Thoracic aorta endothelial cell (primary cell): ENCODE measurements at places on chromosomes 4 and X. TPM values are rescaled to one million over a fixed set of nuclear protein-coding genes. Genes with fewer than 3 reads are reported as not detected.

TLR10 gene
- total RNA-seq, result not detected in 2 replicates

CLDN34 gene
- total RNA-seq, result 0.36 and 0.66 TPM in 2 replicates

TMEM164 gene
- 20.7 and 21.2 TPM in 2 replicates for total RNA-seq

CPLX1 gene
- 0.13 and 0.36 TPM in 2 replicates for total RNA-seq

H2AZ1 gene
- total RNA-seq, result 509 and 644 TPM in 2 replicates

KIF4A gene
- total RNA-seq, result 31.4 and 39.1 TPM in 2 replicates

DGKK gene
- total RNA-seq, result not detected in 2 replicates

GAGE1 gene
- not detected in 2 replicates for total RNA-seq

ADAM29 gene
- not detected in 2 replicates for total RNA-seq

TAF7L gene
- total RNA-seq, result 1.4 and 2.4 TPM in 2 replicates

STARD8 gene
- 6.9 and 20.2 TPM in 2 replicates for total RNA-seq

TEX13B gene
- total RNA-seq, result not detected in 2 replicates

DDX53 gene
- not detected in 2 replicates for total RNA-seq

EREG gene
- not detected in 2 replicates for total RNA-seq

MTM1 gene
- total RNA-seq, result 11.8 and 20.3 TPM in 2 replicates

SHROOM4 gene
- total RNA-seq, result 54.1 and 82.8 TPM in 2 replicates

TBC1D14 gene
- 32.8 and 34.6 TPM in 2 replicates for total RNA-seq

SULT1B1 gene
- 150 and 219 TPM in 2 replicates for total RNA-seq

ZNF330 gene
- 31.1 and 33.7 TPM in 2 replicates for total RNA-seq

CXorf65 gene
- total RNA-seq, result not detected in 2 replicates

MAGED4 gene
- 5.7 and 7.0 TPM in 2 replicates for total RNA-seq

MAGEH1 gene
- total RNA-seq, result 28.3 and 30.1 TPM in 2 replicates

DCAF12L1 gene
- 0.27 and 2.2 TPM in 2 replicates for total RNA-seq

CXCR3 gene
- not detected in 2 replicates for total RNA-seq
